Bronchial epithelial cell (primary cell): ENCODE measurements at places on chromosomes 3 and 15.

GRCh38 chr15:63358241-63359029 is 23.2 kb downstream of the CA12 start:
- DNase-seq: no peak

GRCh38 chr3:115790759-115791158 is 167.4 kb downstream of the GAP43 start:
- peak; percentile 99 for DNase-seq

GRCh38 chr3:126158016-126158911 is 22.1 kb downstream of the ALDH1L1 start:
- DNase-seq: no peak

DNA sequence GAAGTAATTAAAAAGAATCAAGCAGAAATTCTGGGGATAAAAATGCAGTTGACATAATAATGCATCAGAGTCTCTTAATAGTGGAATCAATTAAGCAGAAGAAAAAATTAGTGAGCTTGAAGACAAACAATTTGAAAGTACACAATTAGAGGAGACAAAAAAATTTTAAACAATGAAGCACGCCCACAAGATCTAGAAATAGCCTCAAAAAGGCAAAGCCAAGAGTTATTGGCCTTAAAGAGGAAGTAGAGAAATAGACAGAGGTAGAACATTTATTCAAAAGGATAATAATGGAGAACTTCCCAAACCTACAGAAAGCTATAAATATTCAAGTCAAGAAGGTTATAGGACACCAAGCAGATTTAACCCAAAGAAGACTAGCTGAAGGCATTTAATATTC is 113.3 kb downstream of the TBC1D2B start:
- DNase-seq: no peak

DNA sequence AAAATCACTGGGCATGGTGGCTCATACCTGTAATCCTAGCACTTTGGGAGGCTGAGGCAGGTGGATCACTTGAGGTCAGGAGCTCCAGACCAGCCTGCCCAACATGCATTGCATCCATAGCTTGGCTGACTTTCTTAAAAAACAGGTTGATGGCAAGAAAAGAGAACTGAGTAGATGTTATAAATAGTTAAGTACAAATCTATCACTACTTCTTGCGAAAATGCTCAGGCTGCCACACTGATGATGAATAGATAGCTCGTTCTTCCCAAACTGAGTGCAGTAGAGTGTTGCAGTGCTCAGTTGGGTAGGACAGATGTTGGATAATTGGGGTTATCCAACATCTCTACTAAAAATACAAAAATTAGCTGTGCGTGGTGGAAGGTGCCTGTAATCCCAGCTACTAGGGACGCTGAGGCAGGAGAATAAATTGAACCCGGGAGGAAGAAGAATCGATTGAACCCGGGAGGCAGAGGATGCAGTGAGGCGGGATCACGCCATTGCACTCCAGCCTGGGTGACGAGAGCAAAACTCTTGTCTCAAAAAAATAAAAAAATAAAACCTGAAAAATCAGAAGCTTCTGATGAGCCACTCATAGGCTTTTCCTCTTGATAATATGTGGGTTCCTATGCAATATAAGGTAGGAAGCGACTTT is 1.2 kb downstream of the BTLA start:
- no peak for DNase-seq

DNA sequence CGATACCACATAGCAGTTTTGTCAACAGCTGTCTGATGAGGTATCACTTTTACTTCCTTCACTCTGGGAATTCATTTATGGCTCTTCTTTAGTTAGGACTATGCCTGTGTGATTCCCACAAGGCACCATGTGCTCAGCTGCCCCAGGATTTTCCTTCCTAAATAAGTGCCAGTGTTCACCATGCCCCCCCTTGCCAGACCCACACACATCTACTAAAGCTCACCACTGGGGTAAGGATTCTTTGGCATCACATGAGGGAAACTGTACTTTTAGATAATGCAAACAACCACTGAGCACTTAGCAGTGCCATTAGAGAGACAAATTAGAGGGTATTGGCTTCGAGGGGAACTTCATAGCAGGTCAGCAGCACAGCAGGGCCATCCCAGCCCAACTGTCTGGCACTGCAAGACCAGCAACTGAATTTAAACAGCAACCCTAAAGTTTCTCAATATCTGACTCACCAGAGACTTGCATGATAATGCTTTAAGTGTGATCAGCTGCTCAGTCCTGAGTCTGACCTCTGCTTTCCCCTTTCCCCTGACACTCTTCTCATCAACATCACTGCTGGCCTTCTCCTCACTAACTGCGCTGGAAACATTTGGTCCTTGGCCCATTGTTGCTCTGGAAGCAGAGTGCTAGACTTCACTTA is 114.3 kb downstream of the STAC start:
- DNase-seq: peak; percentile 57

- no peak for DNase-seq
Measured at GRCh38 chr15:42146551-42147430, 9.6 kb downstream of the PLA2G4F start.

DNA sequence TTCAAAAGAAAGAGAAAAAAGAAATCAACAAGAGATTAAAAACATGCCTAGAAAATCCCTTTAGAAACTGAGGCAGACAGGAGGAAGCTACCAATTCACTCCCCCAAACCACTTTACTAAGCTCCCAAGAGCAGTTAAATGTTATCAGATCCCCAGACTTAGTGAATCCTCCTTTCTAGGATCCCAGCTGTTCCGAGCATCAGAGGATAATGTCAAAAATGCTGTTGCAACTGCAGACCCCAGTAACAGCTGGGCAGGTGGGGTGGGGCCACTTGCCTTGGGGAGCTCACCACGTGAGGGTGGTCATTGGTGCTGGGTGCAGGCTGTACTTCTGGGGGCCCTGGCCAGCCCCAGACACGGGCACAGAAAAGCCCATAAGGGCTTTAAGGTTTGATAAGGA is 9.1 kb downstream of the POMGNT2 start:
- DNase-seq: no peak

DNA sequence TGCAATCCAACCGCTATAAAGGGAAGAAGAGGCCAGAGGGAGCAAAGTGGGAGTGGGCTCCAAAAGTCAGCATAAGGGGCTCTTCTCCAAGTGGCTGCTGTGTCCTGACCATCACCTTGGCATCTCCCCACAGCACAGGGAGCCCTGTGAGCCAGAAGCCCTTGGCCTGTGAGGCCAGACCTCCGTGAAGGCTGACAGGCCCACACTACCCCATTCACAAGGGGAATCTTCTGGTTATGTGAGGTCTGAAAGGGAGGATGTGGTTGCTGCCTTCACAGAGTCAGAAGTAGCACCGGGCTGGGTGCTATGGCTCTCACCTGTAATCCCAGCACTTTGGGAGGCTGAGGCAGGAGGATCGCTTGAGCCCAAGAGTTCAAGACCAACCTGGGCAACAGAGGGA is 2.6 kb upstream of the ULK3 start:
- no peak for DNase-seq
